ENCODE measurements at places on chromosomes 3 and 15.

GRCh38 chr15:68218847-68219798 is 10.4 kb downstream of the CLN6 start:
- no peak for DNase-seq

DNA sequence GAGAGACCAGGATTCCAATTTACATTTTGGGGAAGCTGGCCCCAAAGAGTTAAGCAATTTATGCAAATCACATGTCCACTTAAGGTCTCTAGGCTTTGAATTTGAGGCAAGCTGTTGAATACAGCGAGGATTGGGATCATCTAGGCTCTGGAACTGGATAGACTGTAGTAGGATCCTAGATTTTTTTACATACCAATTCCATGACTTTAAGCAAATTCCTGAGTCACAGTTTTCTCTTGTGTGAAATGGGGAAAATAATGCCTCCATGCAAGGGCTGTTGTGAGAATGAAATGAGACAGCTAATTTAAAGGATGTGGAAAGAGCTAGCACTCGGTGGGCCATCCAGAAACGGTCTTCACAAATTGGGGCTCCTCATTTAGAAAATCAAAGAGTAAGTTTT is 103.4 kb downstream of the MINAR1 start:
- no peak for DNase-seq

DNA sequence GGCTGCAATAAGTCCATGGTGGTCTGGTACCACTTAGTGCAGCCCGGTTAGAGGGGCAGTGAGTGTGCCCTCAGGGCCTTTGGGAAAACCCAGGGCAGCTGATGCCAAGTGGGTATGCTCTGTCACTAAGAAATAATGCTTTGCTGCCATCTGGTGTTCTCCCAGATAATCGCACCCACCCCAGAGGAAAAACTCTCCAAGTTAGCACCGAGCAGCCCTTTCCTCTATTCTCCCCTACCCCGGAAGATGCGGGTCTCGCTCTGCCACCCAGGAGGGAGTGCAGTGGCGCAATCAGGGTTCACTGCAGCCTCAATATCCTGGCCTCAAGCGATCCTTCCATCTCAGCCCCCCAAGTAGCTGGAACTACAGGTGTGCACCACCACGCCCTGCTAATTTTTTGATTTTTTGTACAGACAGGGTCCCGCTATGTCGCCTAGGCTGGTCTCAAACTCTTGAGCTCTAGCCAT is 21.3 kb upstream of the DAPK2 start:
- DNase-seq, result peak; percentile 68

GRCh38 chr3:124041553-124041952 is 49.6 kb upstream of the ROPN1 start:
- DNase-seq, result no peak

DNA sequence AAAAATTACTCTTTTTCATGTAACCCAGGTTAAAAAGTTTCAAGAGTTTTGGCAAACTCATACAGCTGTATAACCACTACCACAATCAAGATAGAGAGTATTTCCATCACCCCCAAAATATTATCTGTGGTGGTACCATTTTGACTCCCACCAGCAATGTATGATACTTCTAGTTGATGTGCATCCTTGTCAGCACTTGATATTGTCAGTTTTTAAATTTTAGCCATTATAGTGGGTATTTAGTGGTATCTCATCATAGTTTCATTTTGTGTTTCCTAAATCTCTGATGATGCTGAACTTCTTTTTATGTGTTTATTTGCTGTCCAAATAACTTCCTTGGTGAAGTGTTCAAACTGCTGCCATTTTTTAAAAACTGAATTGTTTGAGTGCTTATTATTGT is 14.6 kb downstream of the CTDSPL start:
- no peak for DNase-seq

- no peak for DNase-seq
Observed at GRCh38 chr3:183590442-183590841, 34.9 kb upstream of the KLHL6 start.

- DNase-seq, result no peak
Observed at GRCh38 chr3:32703491-32703972, 18.5 kb downstream of the CNOT10 start.

DNA sequence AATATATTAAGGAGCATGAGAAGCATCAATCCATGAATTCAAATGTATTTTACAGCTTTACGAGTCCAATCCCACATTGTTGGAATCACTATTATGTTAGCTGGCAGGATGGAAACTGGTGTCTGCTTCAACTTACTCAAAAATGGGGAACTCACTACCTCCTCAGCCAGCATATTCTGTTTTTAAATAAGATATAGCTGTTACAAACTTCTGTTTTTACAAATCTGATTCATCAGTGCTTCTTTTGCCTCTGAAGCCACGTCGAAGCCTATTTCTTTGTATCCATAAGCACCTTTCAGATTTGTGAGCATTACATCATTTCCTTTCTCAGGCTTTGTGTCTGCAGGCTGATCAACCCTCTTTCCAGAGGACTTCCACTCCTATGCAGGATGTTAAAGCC is 105.9 kb downstream of the TPRG1 start:
- DNase-seq, result no peak

DNA sequence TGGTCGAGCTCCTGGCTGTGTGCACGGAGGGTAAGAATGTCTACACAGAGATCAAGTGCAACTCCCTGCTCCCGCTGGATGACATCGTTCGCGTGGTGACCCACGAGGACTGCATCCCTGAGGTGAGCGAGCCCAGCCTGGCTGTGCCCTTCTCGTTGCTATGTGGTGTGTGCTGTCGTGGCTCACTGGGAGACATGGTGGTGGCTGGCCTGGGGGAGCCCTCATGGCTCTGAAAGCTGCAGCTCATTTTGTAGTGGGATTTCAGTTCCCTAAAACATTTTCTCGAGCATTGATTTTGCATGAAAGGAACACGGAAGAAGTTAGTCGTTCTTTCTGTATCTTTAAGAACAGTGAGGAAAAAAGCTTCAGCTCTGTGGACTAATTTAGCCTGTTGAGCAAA is 200.5 kb downstream of the ITPR1 start:
- no peak for DNase-seq

DNA sequence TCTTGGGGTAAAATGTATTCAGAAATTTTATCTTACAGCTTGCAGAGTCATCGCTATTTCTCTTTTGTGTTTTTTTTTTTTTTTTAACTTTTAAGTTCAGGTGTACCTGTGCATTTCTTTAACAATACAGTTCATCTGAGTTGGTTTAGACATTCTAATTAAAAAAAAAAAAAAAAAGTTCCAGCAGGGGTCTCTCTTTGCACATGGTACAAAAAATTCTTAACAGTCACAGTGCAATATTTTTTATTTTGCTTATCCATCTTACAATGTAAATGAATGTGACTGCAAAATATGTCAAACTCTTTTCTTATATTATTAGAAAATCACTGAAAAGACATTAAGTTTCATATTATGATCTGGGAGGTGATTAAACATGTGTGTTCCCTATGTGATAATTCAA is 47.5 kb upstream of the SLC9A9 start:
- peak; percentile 59 for DNase-seq

GRCh38 chr3:14657579-14657978 is 6.0 kb downstream of the CCDC174 start:
- DNase-seq, result no peak

- no peak for DNase-seq
Observed at GRCh38 chr3:15216501-15216900, 10.5 kb downstream of the CAPN7 start.

- no peak for DNase-seq
Observed at GRCh38 chr3:110598847-110599490, 472.6 kb upstream of the NECTIN3 start.

DNA sequence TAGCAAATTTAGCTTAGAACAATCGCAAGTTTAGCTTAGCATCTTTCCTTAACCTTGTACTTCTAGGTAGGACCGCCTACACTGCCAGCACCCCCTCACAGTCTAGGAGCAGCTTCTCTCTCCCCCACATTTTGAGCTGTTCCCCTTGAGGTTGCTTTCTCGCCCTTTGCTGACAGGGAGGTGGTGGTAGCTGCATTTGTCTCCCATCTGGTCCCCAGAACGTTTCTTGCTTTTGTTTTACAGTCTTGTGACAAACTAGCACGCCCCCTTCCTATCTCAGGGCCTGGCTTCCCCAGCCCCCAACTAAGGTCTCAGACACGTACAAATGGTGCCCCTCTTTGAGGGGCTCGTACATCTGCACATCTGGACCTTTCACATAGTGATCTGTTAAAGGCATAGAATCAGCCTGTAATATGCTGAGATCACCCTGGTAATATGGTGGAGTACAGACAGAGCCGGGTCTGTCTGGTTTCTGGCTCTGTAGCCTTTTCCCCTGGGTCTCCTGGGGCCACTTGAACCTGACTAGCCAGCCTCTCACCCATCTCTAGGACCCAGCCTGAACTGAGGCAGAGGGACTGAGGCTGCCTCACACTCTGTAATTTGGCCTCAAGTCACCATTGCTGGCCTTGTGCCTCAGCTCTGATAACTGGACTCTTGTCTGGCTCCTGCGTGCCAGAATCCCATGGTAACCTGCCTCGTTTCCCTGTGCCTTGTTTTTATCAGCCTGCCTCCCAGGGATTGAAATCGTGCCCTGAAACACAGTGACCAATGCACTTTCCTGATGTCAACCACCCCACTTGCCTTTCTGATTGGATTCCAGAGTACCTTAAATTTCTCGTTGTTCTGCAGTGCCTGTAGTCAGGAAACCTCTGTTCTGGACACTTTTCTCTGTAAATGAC is 27.7 kb downstream of the CRTC3 start:
- DNase-seq, result no peak

DNA sequence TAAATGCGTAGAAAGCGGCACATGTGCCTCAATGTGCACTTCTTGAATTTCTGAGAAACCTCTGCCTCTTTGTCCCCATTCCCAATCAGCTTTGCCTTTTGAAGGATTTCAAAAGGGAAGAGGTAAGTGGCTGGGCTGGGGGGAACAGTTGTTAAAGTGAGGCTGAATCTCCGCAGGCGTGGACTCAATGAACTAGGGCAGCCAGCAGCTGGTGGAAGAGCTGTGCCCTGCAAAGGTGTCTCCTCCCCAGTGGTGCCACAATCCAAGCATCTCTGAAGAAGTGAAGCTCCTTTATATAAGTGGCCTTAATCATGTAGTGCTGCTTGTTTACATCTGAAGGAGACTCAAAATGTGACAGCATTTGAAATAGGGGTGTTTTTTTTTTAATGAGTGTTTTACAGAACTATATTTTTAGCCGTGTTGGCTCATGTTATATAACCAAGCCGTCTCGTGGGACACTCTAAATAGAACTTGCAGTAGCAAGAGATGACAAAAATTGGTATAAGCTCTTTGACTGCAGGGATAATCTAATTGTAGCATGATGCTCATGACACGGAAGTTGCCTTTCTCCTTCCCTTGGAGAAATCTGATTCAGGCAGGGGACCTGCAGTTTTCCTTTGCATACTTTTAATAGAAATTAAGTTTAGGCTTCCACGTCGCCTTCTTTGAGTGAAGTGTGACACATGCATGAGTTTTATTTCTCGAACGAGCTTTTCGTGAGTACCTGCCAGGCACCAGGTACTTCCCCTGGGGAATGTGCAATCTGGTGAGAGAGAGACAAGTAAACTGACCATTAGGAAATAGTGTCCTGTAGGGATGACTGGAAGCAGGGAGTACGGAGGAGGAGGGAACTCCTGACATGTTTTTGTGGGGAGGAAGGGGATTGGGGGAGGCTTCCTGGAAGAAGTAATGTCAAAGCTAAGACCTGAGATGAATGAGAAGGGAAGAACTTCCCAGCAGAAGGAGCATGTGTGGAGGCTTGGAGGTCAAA is 179.7 kb upstream of the BHLHE40 start:
- DNase-seq, result no peak

GRCh38 chr3:53533472-53533871 is 39.1 kb downstream of the CACNA1D start:
- no peak for DNase-seq

- no peak for DNase-seq
Observed at GRCh38 chr3:118436697-118437262, 597.9 kb downstream of the IGSF11 start.

GRCh38 chr15:68536331-68537095 is 42.3 kb upstream of the CORO2B start:
- no peak for DNase-seq

DNA sequence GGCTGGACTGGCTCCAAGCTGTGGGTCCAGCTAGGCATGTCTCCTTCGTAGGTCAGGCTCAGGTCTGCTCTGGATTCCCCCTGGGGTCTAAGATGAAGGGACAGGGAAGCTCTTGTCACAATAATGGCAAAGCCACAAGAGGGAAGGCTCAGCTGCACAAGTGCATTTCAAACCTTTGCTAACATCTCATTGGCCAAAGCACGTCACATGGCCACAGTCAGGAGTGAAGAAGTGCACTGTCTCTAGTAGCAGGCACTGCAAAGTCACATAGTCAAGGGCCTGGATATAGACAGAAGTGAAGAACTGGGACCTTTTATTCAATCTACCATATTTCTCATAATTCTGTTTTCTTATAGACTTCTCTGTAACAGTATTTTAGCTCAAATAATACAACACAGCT is 20.1 kb downstream of the DLEC1 start:
- no peak for DNase-seq

DNA sequence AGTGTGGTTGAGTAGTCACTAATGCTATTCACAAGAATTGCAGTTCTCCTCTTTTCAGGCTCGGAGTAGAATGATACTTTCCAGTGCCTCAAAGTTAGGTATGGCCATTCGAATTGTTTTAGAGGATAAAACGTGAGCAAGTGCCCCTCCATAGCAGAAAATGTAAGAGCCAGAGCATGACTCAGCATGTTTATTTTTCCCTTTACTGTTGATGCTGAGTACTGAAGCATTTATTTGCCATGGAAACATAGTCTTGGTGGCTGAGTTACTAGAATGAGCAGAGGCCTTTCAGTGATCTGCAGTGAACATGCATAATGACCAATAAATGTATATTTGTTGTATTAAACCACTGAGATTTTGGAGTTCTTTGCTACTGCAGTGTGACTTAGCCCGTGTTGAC is 540.6 kb downstream of the NLGN1 start:
- peak; percentile 26 for DNase-seq

DNA sequence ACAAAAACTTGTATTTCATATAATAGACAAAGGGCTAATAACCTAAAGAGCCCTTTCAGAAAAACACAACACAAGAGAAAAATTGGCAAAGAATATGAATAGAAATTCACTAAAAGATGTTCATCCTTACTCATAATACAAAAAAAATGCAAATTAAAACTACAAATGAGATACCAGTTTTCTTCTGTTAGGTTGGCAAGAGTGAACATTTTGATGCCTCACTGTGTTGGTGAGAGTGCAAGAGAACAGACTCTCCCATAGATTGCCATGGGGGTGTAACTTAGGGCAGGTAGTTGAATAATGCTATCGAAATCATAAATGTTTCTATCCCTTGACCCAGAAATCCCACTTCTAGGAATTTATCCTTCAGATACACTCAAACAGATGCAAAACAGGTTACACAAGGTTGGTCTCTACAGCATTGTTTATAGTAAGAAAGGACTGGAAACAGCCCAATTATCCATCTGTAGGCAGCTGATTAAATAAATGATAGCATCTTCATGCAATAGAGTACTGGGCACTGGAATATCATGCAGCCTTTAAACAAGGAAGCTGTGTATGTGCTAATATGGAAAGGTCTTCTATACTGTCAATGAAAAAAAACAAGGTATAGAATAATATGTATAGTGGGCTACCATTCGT is 146.3 kb downstream of the TLE3 start:
- peak; percentile 81 for DNase-seq

DNA sequence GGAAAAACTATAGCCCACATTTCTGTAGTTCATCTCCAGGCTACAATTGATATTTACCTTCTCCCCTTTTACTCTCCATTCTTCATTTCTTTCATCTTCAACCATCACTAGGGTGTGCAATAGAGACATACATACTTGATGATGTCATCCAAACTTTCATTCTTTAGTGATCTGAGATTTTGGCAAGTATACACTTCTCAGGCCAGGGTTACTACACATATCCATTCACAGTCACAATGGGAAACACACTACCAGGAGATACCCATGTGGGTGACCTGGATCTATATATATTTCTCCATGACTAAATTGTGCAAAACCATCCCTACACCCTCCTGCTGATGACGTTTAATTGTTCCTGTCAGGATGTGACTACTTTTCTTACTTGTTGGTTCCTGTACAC is 769.5 kb upstream of the DPPA4 start:
- DNase-seq, result no peak

Data from NCI-H1105 (cell line).